ENCODE measurements at places on chromosomes 1 and 21. TPM values are rescaled to one million over a fixed set of nuclear protein-coding genes. Genes with fewer than 3 reads are reported as not detected.

Gene DIRAS3
- not detected for total RNA-seq

Gene RUNX1
- total RNA-seq = 59.0 TPM

Gene DMRTB1
- not detected for total RNA-seq

Gene AGRN
- 219 TPM for total RNA-seq

Gene COL24A1
- not detected for total RNA-seq

Gene ELAVL4
- not detected for total RNA-seq

Gene ALPL
- not detected for total RNA-seq

Gene CSF1
- total RNA-seq = 5.5 TPM

Gene BATF3
- 0.79 TPM for total RNA-seq

Gene NPHS2
- not detected for total RNA-seq

Gene LCE3E
- total RNA-seq = not detected

Gene BRWD1
- total RNA-seq = 68.9 TPM

Gene TTC24
- total RNA-seq = not detected

Gene S100A8
- total RNA-seq = not detected

Gene CZIB
- total RNA-seq = 34.2 TPM

Gene KIAA1614
- 22.4 TPM for total RNA-seq

Gene RGS1
- not detected for total RNA-seq
